ENCODE measurements at places on chromosomes 1 and 21.

GRCh38 chr1:48790397-48790796 is 13.7 kb upstream of the BEND5 start:
- no peak for DNase-seq

- DNase-seq = no peak
Observed at GRCh38 chr21:27290028-27290427, 323.1 kb upstream of the ADAMTS5 start.

DNA sequence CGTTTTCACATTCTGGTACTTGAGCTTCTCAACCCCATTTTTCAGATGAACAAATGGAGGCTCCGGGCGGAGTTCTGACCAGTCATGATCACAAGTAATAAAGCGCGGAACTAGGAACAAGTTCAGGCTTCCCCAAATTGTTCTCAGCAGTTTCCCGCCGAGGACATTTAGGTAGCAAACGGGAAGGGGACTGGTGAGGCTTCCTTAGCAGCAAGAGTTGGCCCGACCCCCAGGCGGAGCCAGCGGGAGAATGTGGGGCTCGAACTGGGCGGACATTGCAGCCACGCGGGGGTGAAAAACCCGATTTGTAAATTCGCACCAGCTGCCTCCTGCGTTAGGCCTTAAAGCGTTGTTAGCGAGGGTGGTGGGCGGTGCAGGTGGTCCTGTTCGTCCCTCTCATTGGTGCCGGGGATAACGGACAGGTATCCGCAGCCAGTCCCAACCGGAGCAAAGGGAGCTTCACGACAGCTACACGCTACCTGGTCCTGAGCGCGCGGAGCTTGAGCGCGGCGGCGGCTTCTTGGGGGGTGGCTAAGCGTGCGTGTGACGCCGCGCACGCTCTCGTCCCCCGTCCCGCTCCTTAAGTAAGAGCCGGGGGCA is 15.3 kb downstream of the SEMA6C start:
- peak; percentile 70 for DNase-seq

GRCh38 chr1:44819196-44819607 is 10.9 kb downstream of the BTBD19 start:
- no peak for DNase-seq

- no peak for DNase-seq
Observed at GRCh38 chr1:8107897-8108296, 81.8 kb upstream of the ERRFI1 start.

GRCh38 chr21:34129901-34130715 is 56.7 kb downstream of the MRPS6 start:
- no peak for DNase-seq

DNA sequence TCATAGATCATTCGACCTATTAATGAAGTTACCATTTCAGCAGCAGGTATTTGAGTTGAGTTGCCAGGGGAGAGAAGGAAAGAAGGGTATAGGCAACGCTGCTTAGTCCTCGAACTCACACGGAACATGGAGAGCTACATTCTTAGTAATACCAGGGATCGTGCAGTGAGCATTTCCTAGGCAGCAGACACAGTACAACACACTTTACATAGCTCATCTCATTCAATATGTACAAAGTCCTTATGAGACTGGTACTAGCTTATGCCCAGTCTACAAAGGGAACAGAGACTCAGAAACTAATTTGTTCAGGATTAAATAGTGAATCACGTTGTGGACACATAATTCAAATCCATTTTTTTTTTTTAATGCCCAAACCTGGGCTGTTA is 25.6 kb downstream of the IRF2BP2 start:
- no peak for DNase-seq

- DNase-seq = no peak
Observed at GRCh38 chr1:221722254-221723017, 19.5 kb downstream of the DUSP10 start.

DNA sequence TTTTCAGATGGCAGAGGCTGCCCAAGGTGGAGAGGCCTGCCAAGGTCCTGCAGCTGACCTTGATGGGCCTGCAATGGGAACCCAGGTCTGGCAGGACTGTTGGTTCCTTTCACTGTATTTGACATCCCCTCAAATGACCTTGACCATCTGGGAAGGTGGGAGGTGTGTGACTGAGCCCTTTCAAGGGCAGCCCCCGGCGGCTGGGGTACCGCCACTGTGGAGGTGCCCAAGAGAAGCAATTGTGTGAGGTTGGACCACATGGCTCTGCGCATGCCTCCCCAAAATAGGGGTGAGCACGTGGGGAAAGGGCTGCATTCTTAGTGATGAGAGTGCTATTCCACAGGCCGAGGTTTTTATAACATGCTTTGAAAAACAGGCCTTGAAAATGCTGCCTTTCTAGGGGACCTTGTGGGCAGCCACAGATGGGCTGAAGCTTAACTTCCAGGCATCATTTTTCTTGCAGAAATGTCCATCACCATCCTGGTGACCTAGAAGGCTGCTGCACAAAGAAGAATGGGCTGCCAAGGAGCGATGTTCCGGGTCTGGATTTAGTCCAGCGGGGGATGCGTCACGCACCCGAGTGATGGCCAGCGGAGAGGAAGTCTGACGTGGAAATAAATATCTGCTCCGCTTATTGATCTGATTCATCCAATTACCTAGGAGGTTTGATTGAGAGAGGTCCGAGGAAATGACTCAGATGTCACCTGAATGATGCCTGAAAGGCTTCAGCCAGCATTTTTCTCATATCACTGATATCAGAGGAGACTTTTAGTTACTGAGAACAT is 16.5 kb upstream of the UTS2 start:
- DNase-seq = no peak

DNA sequence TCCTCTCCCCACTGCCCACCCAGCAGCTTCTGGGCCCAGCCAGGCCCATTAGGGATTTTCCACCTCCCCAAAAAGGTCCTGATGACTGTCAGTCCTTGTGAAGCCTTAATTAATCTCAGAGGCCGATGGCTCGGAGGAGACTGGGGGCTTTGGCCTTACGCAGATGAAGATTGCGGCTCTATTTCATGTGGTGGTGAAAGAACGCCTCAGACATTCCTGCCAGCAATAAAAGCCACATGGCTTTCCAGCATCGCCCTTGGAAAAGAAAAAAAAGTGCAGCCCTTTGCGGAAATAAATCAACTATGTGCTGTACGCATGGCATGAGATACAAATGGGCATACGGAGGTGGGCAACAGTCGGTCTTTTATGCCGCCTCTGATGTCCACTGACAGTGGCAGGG is 6.6 kb upstream of the RUNX3 start:
- DNase-seq = no peak

- DNase-seq = no peak
Observed at GRCh38 chr1:208834381-208835096, 590.4 kb upstream of the PLXNA2 start.
